ENCODE measurements at places on chromosomes 16 and 17.

GRCh38 chr17:71709946-71710345, 410.9 kb upstream of the SOX9 start:
- no peak for DNase-seq

DNA sequence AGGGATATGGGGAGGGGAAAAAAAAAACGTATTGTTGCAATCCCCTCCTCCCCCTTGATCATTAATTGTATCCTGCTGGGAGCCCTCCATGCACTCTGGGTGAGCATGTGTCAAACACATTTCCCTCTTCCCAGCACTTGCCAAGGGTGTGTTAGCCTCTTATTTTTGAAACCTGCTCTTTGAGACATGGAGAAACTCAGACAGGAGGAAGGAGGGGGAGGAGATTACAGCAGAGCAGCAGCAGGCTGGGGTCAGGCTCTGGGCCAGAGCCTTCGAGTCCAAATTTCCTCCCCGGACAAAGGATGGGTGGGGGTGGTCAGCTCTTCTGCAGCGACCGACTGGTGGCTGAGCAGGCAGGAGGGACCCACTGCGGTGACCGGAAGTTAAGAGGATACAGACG, 64.7 kb downstream of the SOX9 start:
- DNase-seq, result no peak

DNA sequence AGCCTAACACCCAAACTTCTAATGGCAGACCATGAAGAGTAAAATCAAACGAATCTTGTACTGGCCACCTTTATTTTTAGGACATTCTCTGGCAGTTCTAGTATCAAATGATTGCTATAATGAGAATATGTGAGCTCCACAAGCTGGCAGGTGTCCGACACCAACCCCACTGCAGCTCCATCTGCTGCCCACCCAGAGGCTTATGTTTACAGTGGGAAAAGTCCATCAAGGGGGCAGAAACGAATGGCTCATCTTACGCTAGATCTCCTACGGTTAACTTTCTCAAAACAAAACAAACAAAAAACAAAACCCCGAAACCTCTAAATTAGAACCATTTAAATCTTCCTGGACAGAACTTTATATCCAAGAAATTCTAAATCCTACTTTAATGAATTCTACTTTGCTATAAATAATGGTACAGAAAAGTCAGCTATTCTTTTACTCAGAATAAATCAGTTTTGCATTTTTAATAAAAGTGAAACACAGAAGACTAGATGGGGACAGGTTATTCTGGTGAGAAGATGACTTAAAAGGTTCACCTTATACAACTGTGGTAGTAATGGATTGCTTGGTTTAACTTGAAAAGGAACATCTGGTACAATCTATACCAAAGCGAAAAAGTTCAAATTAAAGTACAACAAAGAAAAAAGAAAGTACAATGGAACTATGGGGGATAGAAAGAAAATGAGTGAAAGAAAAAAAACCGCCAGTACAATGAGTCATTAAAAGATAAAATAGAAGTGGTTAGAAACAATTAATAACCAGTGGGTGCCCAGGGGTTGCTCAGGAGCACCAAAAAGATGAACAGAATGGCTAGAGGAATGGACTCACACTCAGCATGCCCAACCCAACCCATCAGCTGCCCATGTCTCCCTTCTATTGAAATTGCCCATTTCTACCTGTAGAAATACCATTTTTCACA, 40.2 kb downstream of the GRB2 start:
- no peak for DNase-seq

- peak; percentile 97 for DNase-seq
These were observed at the start of gene ALDOC for GRCh38 chr17:28576758-28577465. Gene ALDOC, minus strand, starts transcription at chr17:28576895. Its CDS starts 1,363 bp downstream, at chr17:28575532.

DNA sequence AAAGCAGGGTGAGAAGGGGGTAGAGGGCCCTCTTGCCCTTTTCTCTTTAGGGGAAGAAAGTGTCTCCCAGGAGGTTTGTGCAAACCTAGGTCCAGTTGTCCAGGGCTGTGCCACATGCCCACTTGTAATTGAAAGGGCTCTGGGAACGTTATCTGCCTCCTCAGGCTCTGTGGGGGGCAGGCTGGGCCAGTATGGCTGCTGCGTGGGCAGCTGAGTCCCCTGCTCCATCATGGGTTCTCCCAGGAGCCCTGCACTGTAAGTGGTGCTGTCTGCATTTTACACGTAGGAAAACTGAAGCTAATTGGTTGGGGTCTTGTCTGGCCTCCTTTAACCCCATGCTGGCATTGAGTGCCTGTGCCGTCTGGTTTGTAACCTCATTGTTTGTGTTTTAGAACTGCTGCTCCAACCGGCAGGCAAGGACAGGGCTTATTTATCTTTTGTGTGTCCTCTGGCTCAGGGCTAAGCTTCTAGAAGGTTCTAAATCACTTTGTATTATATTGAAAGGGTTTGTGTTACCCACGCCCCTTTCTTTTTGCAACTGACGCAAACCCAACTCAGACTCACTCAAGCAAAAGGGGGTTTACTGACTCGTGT, 117.7 kb upstream of the CIBAR2 start:
- no peak for DNase-seq

- no peak for DNase-seq
These were observed 80.8 kb upstream of the NOL11 start for GRCh38 chr17:67636834-67637520.

DNA sequence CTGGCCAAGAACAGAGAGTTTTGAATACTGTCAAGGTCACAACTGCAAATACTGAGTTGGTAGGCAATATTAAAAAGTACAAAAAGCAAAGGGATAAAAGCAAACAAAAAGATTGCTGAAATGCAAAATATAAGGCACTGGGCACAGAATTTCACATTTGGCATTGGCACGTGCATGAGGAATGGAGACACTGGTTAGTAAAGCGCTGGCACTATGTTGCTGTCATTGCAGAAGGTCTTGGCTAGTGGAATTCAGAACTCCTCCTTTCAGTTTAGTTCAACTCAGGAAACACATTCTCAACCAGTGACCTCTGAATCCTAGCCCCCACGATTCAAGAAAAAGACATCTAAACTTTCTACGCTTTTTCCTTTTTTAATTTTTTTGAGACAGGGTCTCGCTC, 111.8 kb upstream of the PSMD7 start:
- no peak for DNase-seq

DNA sequence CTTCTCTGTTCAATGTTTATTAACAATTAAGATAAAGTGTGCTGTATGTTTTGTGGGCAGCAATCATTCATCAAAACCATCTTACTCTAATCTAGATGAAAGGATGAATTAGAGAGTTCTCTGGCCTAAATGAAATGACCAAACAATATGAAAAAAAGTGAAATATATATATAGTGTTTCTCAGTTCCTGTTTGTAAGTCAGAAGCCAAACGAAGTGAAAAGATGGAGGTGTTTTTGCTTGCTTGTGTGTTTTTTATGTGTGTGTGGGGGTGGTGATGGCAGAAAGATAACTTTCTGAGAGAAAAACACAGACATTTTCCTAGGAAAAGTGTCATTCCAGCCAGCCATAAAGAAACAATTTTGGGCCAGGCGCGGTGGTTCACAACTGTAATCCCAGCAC, 138.6 kb downstream of the CDH8 start:
- no peak for DNase-seq

DNA sequence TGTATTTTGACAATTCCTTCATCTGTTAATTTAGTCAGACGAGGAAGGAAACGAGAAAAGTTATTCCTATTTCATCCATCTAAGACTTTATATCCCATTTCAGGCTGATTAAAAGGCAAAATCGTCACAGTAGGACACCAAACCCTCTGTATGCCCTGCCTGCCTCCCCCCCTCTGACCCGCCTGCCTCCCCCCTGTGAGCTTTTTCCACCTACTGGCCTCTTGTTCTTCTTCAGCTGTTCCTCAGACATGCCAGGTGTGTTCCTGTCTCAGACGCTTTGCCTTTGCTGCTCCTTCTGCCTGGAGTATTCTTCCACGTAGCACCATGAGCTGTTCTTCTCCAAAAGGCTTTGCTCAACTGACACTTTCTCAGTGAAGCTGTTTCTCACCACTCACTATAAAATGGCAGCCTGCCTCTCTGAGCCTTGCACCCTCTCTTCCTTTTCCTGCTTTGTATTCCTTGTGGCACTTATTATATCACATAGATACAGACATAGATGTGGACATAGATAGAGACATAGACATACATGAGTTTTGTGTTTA, 723.4 kb downstream of the MAF start:
- no peak for DNase-seq

DNA sequence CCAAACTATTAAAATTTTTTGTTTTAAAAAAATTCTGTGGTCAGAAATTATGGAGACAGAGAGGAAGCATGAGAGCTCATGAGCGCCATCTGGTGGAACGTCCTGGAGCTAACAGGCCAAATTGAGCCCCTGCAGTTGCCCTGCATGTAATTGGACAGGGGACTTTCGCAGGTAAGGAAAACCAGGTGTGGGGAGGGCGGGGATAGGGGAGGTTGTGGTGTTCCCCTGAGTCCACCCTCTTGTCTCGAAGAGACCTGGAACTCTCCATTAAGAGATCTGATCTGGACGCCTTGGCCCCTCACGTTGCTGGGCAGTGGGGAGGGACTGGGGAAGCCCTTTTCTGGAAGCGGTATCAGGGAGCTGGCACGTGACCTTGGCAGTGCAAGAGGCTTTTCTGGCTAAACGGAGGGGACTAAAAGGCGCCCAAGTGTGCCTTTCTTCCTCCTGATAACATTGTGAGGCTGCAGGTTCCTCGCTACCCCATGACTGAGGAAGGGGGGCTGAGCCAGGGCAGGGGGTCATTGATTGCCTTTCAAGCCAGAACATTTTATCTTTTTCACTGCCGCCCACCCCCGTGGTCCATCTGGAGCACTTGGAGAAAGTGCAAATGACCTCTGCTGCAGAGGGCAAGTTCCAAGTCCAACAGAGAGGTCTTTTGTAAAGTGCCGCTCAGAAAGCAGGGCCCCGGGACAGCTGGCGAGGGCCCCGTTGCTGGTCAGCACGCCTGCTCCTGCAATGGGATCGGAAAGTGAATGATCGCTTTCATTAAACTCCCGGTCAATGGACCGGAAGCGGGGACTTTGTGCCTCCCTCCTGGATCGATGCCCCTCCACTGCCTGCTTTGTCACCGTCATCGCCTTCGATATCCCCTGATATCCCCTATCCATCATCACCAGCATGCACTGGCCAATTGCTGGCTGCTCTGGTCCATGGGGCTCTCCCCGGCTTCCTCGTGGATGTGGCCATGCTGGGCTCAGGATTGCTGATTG, 18.4 kb downstream of the PDILT start:
- DNase-seq, result peak; percentile 62

DNA sequence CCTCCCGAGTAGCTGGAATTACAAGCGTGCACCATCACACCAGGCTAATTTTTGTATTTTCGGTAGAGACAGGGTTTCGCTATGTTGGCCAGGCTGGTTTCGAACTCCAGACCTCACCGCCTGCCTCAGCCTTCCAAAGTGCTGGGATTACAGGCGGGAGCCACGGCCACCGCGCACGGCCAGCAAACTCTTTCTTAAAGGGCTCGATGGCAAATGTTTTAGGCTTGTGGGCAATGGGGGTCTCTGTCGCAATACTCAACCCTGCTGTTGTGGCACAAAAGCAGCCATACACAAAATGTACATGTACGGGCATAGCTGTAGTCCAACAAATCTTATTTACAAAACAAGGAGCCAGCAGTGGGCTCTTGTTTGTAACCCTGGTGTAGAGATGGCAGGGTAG, 18.4 kb downstream of the PARN start:
- no peak for DNase-seq

DNA sequence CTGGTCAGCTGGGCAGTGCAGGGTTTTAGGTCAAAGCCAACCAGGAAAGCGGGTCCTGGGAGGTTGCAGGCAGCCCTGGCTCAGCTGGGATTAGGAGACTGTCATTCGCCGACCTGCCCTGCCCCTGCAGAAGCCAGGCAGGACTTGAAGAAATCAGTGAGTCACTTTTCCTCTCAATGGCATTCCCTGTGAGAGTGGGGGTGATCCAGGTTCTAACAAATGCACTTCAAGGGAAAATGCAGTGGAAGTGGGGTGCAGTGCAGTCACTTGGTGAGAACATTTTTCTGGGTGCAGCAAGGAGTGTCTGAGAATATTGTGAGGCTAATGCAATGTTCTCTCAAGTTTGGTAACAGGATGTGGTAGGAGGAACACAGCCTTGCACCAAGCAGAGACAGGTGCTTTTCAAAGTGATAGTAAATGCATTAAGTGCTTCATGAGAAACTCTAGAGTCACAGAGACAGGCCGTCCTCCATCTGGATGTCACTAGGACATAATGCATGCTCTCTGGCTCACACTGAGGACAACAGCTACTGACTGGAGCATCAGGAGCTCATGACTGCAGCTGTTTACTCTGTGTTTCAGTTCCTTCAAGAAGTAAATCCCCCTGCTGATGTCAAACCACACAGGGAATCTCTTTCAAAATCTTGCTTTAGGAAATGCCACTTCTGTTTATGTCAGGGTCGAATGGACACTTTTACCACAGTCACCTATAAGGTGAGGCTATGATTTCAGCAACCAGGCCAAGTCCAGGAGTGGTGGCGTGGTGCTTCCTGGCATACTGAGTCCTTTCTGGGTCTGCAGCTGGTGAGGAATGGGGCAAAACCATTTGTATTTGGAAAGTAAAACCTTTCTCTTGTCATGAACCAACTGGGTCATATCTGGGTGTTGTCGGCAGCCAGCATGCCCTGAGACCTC, 16.7 kb downstream of the CDK5R1 start:
- no peak for DNase-seq

GRCh38 chr16:27301236-27301861, 12.4 kb upstream of the IL4R start:
- DNase-seq, result no peak

- no peak for DNase-seq
These were observed 2.0 kb upstream of the NHLRC4 start for GRCh38 chr16:564690-565418.

GRCh38 chr16:71746442-71747046, 22.0 kb upstream of the PHLPP2 start:
- DNase-seq, result peak; percentile 60

All from DMS53 (cell line).